ENCODE measurements at places on chromosomes 1 and 21. TPM values are rescaled to one million over a fixed set of nuclear protein-coding genes. Genes with fewer than 3 reads are reported as not detected.
A peak's percentile ranks its signal among the peaks of the same experiment; 100 is the strongest.

USP48 gene
- polyA plus RNA-seq = 28.4 TPM

DIRAS3 gene
- polyA plus RNA-seq = not detected

RGS13 gene
- polyA plus RNA-seq = not detected

UBL4B gene
- not detected for polyA plus RNA-seq

CBS gene
- 0.09 TPM for polyA plus RNA-seq

NDUFS5 gene
- 614 TPM for polyA plus RNA-seq

RPRD2 gene
- polyA plus RNA-seq = 40.5 TPM

OR10Z1 gene
- polyA plus RNA-seq = not detected

TRPM2 gene
- polyA plus RNA-seq = 0.37 TPM

GUCA2A gene
- polyA plus RNA-seq = not detected

SH2D2A gene
- 25.6 TPM for polyA plus RNA-seq

KRTCAP2 gene
- 490 TPM for polyA plus RNA-seq

- DNase-seq = no peak
Measured at GRCh38 chr1:232108598-232108997, 482.0 kb downstream of the DISC1 start.

- DNase-seq = no peak
Measured at GRCh38 chr21:35508139-35508888, 459.2 kb upstream of the RUNX1 start.

- DNase-seq = no peak
Measured at GRCh38 chr1:167262836-167263235, 42.1 kb downstream of the POU2F1 start.

GRCh38 chr1:83805921-83806320 is 193.0 kb downstream of the TTLL7 start:
- no peak for DNase-seq

DNA sequence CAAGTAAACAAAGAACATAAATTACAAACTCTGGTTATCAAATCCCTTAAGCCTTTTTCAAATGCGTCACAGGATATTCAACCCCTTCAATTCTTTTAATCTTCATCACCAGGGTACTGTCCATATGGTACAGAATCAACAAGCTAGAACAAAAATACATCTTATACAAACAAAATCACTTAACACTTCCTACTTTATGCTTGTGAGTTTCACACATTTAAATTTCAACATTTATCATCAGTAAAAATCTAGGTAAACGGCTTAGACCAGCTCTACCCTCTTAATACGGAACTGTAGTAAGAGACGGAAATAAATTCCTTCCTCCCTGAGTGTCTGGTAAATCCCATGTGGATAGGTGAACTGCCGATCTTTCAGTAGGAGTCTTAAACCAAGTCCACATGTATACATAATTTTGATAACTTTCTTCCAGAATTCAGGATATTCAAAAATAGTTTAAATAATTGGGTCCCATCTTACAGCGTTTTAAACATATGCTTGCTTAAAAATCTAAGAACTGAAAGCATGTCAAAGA is 1.0 kb downstream of the CCDC181 start:
- no peak for DNase-seq

DNA sequence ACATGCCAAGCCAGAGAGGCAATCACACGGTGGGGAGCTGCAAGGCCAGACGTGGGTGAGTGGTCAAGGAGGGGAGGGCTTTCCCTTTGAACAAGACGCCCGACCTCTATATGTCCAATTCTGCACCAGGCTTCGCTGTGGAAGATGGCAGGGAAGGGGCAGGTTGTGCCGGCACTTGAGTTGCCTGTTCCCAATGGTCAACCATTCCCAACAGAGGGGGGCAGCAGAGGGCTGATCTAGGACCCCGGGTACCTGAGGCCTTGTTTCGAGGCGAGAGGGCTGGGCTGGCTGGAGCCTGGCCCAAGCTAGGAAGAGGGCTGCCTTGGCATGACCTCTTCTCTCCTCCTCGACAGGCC is 64.9 kb downstream of the TMEM53 start:
- DNase-seq = peak; percentile 29

GRCh38 chr1:93433407-93433961 is 14.4 kb upstream of the FNBP1L start:
- DNase-seq = no peak

DNA sequence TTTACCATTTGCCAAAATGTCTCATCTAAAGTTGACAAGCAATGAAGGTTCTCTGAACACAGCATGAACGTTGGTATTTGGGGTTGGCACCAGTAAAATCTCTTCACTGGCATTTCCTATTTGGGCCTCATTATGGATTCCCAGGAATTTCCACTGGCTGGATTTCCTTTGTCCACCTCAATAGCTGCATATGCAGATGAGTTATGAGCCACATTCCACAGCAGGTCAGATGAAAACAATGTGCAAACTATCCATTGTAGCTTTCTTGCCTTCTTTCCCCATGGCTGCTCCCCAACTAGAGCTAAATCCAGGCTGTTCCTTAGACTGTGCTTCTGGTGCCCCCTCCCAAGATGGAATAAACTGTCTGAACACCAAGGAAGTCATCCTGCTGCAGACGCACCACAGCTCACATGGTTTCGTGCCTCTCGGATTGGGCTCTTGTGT is 168.1 kb upstream of the FGGY start:
- no peak for DNase-seq

DNA sequence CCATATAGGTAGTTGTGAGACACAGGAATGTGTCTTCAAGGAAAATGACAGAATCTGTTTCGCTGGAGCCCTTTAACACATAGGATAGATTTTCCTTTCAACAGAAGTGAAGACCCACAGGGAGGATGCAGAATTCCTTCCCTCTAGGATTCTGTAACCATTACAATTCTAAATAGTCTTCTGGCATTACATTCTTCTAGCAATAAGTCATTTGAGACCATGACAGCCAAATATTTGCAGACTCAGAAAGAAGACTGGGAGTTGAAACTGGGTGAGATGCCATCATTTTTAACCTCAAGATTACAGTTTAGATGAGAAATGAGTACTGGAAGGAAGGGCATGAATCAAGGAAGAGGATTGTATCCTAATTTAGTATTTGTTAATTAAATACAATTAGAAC is 61.6 kb downstream of the ZBTB18 start:
- DNase-seq = no peak

GRCh38 chr1:202357506-202357905 is 9.0 kb downstream of the PPP1R12B start:
- DNase-seq = no peak

GRCh38 chr1:66168467-66168887 is 365.5 kb upstream of the SGIP1 start:
- no peak for DNase-seq

GRCh38 chr1:172938681-172939080 is 112.1 kb downstream of the TNFSF18 start:
- no peak for DNase-seq

DNA sequence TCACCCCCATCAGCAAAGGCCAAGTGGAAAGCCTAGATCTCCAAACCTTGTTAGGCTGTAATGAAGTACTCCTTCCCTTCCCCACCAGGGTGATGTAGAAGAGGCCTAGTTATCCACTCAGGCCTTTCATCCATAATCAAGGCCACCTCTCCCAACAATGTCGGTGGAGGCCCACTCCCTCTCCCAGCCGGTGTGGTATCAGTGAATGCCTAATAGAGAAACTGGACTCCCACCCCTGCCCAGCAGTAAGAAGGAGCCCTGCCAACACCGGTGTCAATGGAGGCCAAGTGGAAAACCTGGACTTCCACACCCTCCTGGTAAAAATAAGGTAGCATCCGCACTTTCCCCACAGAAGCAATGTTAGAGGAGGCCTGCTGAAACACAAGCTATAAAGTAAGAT is 23.9 kb downstream of the NDUFS5 start:
- no peak for DNase-seq

- peak; percentile 76 for DNase-seq
Measured at GRCh38 chr1:32240140-32240951, 6.7 kb upstream of the FAM167B start.

- DNase-seq = no peak
Measured at GRCh38 chr21:43858806-43859648, 6.0 kb upstream of the AGPAT3 start.

GRCh38 chr1:41245659-41246058 is 3.6 kb upstream of the SCMH1 start:
- DNase-seq = no peak

- DNase-seq = no peak
Measured at GRCh38 chr1:202221911-202222909, 28.6 kb downstream of the LGR6 start.

DNA sequence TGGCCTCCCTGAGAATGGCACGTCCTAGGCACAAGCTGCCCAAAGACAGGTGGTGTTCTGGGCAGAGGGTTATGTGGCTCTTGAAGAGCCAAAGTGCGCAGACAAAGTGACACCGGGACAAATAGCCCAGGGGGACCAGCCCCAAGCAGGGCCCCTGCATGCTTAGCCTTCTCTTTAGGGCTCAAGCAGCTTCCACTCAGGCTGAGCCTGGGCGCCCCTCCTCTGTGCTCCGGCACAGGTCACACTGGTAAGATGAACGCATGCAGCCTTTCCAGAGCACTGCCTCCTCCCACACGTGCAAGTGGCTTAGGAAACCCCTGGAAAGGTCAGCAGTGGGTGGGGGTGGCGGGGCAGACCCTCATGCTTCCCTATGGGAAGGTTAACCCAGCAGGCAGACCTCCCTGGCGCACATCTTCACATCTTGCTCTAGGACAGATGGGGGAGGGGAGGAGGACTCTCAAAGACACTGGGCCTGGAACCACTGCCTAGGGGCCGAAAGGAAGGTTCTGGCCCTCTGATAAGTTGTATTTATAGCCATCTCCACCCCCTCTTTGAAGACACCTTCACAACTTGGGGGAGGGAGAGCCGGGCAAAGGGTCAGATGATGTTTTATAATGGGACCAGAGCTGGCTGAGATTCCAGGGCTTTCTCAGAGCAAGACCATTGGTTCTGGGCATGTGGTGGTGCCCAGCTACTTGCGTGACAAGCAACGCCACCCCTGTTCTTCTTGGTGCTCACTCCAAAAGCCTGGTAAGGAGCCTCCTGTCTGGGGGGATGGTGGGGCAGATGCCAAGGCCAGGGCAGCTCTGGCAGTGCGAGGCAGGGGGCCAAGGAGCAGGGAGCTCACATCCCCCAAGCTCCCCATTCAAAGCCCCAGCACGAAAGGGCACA is 5.5 kb downstream of the KLHL21 start:
- DNase-seq = no peak

- DNase-seq = no peak
Measured at GRCh38 chr1:10339815-10340214, 59.0 kb upstream of the PGD start.

GRCh38 chr1:101150670-101151069 is 86.1 kb upstream of the S1PR1 start:
- no peak for DNase-seq

GRCh38 chr1:84688463-84689061 is 1.7 kb downstream of the SSX2IP start:
- no peak for DNase-seq

- DNase-seq = no peak
Measured at GRCh38 chr1:232598133-232598532, 31.8 kb downstream of the SIPA1L2 start.

DNA sequence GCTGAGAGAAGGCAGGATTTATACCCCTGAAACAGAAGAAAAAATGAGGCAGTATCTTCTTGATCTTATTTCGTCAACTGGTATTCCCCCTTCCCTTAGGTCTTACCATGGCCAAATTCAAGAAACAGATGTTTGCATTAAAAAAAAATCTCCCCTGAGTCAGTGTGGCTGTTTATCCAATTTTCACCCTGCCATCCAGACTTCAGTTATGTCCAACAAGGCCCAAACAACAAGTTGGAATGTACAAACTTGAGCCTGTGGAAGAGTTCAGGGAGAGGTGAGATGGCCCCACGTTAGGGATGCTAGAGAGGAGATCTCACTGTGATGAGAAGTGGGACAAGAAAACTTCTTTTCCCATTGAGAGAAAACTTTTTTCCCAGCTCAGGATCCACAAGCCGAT is 147.2 kb upstream of the PROX1 start:
- DNase-seq = no peak

GRCh38 chr1:94614168-94614815 is 72.7 kb upstream of the F3 start:
- no peak for DNase-seq

DNA sequence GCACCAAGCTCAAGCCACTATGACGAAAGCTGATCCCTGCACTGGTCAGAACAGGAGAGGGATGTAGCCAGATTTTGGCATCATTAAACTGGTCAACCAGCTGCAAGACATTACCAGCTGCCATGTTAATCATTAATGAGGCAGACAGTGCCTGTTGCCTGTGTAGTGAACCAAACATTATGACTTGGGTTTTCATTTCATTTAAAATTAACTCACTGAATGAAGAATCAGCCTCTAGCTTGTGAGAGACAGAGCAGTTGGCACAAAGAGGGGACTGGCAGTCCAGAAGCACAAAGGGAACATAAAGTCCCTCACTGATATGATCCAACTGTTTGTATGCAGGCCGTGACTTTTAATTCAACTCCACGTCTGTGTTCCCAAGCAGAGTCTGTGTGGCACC is 318.9 kb downstream of the SEC16B start:
- DNase-seq = no peak

GRCh38 chr1:100449477-100449876 is 88.5 kb upstream of the GPR88 start:
- no peak for DNase-seq

DNA sequence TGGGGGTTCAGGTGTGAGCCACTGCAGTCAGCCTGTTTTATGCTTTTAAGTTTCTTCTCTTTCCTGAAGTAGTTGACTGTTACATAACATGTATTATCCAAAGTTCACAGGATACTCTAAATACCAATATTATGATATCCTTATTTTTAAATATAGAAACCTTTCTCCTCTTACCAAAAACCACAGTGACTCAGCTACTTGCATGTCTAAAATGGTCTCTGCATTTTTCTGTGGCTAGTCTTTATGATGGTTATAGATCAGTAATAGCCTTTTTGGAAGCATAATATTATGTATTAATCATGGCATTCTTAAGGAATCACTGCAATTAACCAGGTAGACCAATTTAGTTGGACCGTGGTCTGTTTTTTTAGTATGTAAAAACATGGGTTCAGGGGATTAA is 210.8 kb upstream of the CACYBP start:
- DNase-seq = no peak

GRCh38 chr1:41221995-41222394 is 20.1 kb downstream of the SCMH1 start:
- no peak for DNase-seq

DNA sequence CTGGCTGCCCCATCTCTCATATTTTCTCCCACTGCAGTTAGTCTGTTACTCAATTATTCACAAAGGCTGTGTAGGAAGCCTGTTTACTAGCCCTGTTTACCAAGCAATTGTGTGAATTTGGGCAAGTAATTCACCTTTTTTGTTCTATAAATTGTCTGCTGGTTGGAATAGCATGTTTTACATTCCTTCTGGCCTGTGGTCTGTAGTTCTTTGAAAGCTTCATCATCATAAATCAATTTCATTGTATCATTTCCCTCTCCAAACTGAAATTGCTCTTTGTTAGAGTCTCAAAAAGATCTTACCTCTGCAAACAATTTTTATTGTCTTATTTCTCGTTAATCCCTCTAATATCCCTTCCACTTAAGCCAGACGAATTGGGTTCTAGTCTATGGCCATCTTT is 1059.5 kb upstream of the ADGRL4 start:
- DNase-seq = no peak

DNA sequence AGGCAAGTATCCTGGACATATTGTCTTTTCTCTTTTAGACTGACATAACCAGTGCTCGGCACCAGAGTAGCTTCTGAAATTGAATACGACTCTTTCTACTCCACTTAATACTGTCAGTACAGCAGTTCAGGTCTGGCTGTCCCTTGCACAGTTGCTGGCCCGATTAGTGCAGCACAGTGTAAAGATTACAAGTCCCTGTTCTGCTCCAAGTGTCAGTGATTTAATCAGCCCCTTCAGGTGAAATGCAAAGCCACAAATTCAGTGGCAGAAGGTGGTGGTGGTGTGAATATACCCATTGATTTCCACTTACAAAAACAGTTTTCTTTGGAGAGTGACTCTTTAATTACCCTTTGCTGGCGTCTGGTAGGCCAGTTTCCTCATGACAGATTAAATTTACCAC is 545.4 kb downstream of the ADGRL2 start:
- DNase-seq = no peak

Measured in naive thymus-derived CD8-positive, alpha-beta T cell (primary cell).